ENCODE measurements at places on chromosomes 6 and 20.

- DNase-seq = no peak
These were observed 293.5 kb downstream of the CENPW start for GRCh38 chr6:126633373-126633772.

GRCh38 chr6:157954150-157955117 is 27.2 kb upstream of the SYNJ2 start:
- DNase-seq = no peak

DNA sequence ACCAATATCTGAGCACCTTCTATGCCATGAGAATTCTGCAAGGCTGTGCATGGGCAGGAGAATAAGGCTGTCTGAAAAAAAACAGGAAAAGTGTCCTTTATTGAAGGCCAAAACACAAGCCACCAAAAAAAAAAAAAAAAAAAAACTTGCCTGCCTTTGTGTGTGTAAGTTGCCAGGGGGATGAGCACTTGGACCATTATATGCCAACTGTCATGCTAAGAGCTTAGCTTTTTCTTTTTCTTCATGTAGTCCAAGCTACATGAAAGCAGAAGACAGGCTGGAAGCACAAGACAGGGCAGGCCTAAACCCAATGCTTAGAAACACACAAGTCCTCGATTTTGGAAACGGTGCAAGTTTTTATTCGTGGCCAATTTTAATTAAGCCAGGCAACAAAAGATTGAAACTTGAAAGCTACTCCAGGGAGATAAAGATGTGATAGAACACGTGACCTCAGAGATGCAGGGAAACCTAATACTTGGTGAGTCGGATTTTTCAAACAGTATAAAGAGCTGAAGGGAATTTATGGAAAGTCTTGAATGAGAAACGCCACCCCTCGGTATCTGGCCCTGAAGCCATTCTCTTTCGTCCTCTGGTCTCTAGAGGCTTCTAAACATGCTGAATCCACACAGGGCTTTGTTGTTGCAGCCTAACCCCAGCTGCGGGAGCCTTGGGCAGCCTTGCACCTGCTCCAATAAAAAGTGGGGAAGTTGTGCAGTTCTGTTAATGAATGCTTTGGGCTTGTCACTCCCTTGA is 8.6 kb downstream of the BMP7 start:
- DNase-seq = no peak

GRCh38 chr20:23146181-23146580 is 60.1 kb upstream of the CD93 start:
- no peak for DNase-seq

- DNase-seq = no peak
These were observed 8.8 kb upstream of the TPD52L1 start for GRCh38 chr6:125144822-125145221.

DNA sequence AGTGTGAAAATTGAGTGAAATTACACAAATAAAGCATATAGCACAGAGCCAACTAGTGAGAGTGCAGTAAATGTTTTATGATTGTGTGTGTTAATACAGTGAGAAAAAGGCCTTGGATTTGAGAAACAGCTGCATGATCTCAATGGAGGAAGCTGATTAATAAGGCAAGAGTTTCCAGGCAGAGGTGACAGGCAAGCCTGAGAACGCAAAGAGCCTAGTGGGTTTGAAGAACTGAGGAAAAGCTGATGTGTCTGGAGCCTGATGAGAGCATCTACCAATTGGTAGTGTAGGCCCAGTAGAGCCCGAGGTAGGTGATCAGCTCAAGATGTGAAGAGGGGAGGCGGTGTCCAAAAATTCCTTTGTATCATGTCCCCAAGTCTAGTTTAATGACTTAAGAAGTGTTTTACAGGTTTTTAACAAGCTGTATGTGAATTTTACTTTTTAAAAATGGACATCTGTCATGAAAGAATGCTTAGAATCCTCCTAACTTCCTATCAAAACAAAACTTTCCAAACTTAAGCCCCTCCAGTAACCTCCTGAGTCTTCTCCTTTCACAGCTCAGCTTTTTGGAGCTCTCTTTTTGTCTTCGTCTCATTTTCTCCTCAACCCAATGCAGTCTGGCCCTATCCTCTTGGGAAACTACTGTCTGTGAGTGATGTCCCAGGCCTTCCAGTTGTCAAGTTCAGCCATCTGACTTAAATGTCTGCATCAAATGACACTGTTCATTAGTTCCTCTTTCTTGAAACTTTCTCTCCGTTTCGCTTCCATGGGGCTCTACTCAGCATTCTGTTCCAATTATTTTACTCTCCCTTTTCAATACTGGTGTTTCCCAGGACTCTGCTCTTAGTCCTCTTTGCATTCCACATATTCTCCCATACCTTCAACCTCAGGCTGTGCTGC is 1.2 kb downstream of the CDC40 start:
- no peak for DNase-seq

DNA sequence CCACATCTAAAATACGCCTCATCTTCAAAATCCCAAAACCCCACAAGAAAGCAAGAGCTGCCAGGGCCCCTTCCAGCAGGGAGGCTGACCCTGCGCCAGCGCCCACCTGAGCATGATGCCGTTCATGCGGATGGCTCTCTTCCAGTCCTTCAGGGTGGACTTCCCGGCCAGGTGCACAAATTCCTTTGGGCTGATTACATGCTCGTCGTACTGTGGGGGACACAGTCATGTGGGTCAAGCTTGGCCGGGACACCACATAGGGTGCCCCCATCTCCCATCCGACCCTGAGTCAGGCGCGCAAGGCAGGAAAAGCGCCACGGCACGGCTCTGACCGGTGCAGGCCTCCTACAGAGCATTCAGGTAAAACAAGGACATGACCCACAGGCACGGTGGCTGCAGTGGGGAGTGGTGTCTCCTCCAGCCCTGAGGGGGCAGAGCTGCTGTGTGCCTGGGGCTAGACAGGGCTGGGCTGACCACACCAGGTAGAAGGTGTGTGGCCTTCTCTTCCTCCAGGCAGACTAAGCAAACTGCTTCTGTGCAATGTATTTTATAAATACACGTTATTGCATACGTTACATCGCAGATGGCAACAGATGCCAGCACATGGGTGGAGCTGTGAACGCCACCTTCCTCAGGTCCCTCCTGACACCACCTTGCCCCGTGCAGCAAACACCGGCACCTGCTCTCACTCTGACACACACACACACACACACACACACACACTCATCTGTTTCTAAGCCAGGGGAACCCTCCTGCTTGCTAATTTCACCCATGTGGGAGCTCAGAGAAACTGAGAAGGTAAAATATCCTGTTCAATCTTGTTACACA is 23.8 kb upstream of the HELZ2 start:
- DNase-seq = no peak

GRCh38 chr6:163412801-163413344 is 1.6 kb upstream of the QKI start:
- DNase-seq = no peak

GRCh38 chr6:134415656-134416055 is 97.7 kb upstream of the SGK1 start:
- no peak for DNase-seq

GRCh38 chr6:52587001-52587400 is 10.1 kb upstream of the TRAM2 start:
- DNase-seq = no peak

DNA sequence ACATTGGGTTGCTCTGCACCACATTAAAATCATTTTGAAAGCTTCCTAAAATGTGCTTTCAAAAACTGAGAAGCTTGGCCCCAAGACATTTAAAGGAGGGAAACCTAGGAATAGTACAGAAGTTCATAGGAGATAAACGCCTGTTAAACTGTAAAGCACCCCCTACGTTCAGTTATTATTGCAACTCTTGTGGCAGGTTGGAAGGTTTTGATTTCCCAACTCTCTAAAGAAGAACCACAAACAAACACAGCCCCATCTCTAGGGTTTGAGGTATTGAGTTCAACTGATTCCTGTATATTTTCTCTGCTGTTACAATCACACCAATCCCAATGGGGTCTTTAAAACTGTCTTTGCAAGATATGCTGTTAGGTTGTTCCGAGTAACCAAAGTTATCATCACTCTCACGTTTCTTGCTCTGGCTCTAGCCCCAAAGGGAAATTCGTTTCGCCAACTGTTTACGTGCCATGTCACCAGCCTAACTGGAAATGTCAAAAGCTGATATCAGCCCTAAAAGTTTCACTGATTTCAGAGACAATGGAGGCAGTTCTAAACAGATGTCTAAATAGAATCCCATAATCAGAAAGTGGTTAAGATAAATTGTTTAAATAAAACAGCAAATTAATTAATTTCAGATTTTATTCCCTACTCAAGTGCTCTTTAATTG is 12.1 kb downstream of the TFAP2A start:
- DNase-seq = no peak

DNA sequence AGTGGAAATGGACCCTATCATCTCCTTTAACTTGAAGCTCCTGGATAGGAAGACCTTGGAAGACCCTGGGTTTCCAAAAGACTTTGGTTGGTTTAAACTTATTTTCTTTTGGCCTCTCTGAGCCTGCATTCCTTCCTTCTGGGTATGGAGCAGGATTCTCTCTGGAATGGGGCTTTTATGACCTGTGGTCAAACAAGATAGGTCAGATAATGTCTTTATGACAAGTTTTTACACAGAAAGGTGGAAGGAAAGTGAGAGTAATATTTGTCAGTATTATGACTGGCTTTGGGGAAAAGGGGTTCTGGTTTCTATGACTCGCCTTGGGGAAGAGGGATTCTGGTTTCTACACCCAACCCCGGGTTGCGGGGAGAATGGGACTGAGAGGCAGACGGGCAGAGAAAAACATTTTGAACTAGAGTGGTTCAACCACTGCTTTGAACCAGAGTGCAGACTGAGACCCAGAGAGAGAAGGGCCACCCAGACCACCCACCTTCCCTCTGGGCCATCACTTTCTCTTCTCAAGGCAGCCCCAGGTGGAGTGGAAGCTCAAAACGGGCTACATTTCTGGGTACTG is 37.6 kb upstream of the KCNK5 start:
- no peak for DNase-seq

DNA sequence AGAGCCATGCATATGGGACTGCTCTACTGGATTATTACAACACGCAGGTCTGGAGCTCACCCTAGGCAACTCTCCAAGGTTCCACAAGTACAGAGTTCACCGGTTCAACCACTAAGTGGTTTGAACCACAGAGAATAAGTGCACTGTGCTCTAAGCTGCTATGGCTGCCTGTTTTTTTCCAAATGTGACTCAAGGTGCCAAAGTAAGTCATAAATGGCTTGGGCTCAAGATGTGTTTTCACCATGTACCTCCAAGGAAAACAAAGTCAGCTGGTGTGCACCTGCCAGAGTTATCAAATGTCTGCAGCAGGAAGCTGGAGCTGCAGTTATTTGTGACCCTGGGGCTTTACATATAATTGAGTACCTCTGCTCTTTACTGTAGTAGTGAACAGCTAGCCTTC is 76.7 kb downstream of the PREP start:
- no peak for DNase-seq

DNA sequence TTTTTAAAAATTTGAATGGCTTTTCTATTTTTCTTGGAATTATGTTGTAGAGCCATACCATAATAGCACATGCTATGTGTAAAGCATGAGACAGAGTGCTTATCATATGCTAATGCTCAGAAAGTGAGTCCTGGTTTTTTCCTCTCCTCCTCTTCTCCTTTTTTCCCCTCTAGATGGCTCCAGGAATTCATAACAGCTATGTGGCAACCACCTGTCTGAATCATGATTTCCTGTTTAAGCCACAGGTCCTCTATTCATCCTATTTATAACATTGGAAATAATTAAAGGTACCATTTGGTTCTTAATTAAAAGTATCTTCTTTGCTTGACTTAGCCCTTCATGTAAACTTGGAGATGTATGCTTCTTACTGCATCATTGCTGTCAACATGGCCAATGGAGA is 260.0 kb upstream of the MAP3K7 start:
- DNase-seq = no peak

DNA sequence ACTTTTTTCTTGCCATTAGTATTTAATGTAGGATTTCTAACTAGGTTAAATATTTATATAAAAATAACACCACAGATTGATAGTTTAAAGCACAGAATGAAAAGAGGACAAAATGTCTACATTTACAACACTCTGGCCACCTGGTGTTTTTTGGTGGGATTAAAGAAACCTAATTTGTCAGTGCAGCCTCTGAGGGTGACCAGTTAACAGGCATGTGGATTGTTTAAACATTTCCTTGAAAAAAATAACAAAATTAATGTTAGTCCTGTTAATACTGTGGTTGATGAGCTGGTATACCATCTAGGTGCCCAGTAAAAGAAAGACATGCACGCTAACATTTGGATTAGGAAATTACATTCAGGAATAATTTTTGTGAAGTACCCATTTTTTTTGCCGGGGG is 8.8 kb downstream of the SLC9A8 start:
- no peak for DNase-seq

DNA sequence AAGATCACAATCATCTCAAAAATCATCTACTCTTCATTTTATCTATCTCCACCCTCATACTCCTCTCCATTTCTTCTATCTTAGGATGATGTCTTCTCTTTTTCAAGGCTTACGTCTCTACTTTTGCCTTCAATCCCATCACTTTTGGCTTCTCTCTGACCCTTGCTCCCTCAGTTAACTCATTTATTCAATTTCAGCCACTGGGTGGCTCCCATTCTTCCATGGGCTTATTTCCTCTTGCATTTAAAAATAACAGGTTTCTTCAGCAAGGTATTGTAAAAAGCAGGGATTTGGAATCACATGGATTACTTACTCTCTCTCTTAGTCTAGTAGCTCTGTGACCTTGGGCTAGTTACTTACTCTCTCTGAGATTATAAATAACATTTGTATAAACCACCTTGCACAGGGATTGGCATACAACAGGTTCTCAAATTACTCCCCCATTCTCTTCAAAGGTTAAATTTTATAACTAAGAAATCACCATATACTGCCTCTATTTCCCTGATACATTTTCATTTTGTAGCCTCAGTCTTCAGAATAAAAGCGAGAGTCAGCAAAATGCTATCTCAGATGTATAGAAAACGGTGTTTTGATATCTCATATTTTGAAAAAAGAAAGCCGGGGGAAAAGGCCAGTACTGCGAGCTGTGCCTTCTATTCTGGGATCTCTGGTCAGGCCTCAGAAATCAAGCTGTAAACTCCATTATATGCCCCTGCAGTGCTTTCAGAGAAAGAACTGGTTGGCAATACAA is 5.5 kb downstream of the ZSCAN12 start:
- DNase-seq = no peak

GRCh38 chr20:20259533-20259932 is 108.4 kb upstream of the INSM1 start:
- no peak for DNase-seq

Data from stimulated activated CD4-positive, alpha-beta T cell treated with anti-CD3 and anti-CD28 coated beads, Interleukin-1b, Interleukin-23, amount 100 ng/mL, for 1 hour (primary cell).